ENCODE measurements at places on chromosomes 6 and 20.

DNA sequence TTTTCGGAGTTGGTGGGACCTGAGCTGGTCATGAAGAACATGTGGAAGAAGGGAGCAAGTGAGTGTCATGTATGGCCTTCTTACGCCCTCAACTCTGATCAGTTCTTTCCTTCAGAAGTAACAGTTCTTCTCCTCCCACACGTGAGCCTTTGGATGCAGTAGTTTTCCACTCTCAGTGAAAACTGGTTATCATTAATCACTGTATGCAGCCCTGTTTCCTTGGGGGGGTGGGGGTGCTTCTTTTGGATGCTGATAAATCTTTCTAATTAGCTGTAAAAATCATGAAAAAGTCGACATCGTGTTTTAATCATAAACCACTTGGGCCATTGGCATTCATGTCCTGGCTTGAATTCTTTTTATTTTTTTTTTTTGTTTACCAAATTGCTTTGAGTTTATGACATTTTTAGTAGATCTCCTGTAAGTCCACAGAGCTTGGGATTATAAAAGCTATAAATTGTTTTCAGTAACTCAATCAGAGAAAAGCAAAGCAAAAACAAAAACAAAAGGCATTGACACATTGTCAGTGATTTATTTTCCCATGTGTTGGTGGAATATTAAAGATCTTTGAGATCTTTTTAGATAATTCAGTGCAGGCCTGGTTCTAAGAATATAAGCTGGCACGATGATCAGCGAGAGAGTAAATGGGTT lies 84.8 kb downstream of the TRMT11 start:
- DNase-seq, result no peak

GRCh38 chr6:27672113-27672799 lies 199.4 kb upstream of the ZNF184 start:
- DNase-seq, result no peak

- DNase-seq, result no peak
These were observed 1.3 kb upstream of the BACH2 start for GRCh38 chr6:90297867-90298381.

DNA sequence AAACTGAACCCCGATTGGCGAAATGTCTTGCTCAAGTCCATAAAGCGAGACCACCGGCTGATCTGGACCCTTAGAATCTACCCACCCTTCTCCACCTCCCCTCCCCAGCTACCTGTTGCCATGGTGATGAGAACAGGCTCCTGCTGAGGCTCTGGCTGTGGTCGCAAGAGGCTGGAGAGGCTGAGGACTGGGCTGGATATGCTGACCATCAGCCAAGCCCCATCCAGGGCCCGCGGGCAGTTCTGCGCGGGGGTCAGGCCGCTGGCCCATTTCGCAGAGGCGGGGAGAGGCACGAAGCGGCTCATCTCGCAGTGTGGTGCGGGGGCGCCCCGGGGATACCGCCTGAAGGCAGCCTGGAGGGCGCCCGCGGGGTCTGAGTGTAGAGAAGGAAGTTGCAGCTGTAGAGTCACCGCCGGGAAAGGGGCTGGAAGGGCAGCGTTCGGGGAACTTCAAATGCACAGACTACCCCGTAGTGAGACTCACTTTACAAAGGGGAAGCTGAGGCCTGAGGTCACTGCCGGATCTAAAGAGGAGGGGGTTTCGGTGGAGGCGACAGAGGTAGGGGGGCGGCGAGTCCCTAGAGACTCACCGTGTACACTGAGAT lies 671 bp downstream of the TAPBP start:
- DNase-seq, result no peak

- no peak for DNase-seq
These were observed 107.9 kb downstream of the RPP40 start for GRCh38 chr6:4895971-4896370.

- no peak for DNase-seq
These were observed 101.1 kb upstream of the CLDN20 start for GRCh38 chr6:155162682-155163081.

DNA sequence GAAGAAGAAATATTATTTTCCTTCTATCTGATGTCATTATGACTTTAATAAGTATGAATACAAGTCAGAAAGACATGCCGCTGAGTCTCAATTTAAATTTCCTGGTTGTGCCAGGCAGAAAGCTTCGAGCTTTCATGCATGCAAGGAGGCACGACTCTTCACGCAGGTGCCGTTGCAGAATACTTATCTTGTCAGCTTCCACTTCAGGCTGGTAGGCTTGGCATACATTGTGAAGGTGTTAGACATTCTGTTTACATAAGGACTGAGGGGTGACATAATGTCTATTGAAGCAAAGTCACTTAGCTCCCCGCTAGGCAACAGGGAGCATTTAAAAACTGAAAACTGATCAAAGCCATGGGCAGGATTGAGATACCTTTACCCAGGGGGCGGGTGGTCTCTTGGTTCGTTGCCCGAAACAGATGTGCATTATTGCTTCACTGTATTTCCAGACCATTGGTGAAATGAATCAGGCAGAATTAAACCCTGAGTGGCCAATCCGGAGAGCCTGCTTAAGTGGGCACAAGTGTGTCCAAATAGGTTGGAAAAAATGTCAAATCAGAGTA lies 16.4 kb downstream of the BMP6 start:
- DNase-seq, result peak; percentile 58

DNA sequence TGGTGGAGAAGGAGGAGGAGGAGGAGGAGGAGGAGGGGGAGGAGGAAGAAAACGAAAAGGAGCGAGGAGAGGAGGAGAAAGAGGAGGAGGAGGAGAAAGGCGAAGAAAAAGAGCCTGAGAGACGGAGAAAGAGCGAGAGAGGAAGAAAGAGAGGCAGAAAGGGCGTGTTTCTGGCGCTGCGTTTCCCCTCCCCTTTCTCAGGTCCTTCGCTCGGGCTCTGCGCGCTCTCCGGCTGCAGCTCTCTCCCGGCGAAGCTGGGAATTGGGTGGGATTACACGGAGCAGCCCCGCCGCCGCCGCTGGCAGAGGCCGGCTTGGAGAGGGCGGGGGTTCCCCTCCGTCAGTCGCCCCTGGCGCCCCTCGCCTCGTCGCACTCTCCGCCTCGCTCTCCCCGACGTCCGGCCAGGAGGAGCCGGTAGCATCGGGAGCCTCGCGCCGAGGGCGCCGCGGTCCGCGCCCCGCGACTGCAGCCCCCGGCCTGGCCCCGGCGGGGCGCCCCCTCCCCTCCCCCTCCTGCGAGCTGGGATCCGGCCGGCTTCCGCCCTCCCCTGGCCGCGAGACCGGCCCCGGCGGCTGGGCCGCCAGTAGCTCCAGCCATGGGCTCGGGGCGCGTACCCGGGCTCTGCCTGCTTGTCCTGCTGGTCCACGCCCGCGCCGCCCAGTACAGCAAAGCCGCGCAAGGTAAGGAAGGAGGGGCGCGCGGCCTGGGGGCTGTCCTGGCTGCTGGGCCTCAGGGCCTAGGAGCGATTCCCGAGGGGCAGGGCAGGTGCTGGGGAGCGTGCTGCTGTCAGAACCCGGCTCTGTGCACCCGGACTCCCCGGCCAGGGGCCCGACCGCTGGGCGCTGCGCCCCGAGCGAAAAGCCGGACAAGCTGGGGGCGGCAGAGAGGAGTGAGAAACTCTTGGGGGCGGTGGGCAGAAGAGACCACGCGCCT lies at the start of gene SCUBE3:
TSS of gene SCUBE3 (plus strand) at position 133 of the 933 bp plus-strand sequence. CDS start at position 596, 463 bp downstream.
- DNase-seq, result no peak

DNA sequence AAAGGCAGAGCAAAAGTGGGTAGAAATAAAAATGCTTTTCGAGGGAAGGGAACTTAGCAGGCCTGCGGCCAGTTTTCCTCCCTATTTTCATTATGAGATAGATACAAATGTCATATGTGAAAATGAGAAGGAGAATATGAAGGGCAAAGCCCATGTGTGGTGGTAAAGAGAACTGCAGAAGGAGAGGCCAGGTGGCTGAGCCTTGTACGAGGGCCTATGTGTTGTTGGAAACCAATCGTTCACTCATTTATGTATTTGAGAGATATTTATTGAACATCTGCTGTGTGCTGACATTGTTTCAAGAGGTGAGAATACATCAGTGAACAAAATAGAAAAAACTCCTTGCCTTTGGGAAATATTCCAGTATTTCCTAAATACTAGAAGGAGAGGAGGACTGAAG lies 147.7 kb downstream of the SH3BGRL2 start:
- DNase-seq, result no peak

DNA sequence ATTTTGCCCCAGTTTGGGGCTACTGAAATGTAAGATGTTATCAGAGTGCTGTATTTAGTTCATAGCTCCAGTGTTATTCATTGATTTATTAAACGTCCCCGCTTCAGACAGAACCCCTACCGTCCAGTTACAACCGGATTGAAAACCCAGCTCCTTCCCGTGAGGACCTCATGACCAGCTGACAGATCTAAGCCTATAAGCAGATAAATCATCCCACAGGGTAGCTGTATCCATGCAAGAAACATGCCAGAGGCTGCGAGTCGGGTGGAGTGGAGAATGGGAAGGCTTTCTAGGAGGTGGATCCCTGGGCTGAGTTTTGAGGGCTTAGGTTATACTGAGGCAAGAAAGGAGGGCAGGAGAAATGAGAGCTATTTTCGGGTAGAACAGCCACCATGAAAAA lies 260.0 kb downstream of the ARID1B start:
- no peak for DNase-seq

DNA sequence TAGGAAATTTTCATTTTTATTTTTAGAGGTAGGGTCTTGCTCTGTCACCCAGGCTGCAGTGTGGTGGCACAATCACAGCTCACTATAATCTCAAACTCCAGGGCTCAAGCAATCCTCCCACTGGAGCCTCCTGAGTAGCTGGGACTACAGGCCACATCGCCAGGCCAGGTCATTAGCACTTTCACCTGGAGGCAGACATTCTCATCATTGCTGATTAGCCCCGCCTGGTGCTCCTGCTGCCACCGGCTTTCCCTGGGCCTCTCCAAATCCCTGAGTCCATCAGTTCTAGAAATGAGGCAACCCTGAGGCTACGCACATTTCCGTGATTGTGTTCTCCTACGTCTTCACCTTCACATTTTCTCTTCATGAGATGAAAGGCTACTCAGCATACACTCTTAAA lies 607.7 kb upstream of the NRSN1 start:
- DNase-seq, result no peak

- no peak for DNase-seq
These were observed 96.9 kb downstream of the TCP11 start for GRCh38 chr6:35044145-35044745.

GRCh38 chr20:5540091-5540490 lies 210.1 kb upstream of the SHLD1 start:
- no peak for DNase-seq

- DNase-seq, result no peak
These were observed 180.0 kb downstream of the TMEM242 start for GRCh38 chr6:157143171-157143889.

GRCh38 chr6:77231438-77232305 lies 231.6 kb downstream of the HTR1B start:
- DNase-seq, result no peak

GRCh38 chr6:21037453-21037852 lies 503.2 kb downstream of the CDKAL1 start:
- DNase-seq, result no peak

DNA sequence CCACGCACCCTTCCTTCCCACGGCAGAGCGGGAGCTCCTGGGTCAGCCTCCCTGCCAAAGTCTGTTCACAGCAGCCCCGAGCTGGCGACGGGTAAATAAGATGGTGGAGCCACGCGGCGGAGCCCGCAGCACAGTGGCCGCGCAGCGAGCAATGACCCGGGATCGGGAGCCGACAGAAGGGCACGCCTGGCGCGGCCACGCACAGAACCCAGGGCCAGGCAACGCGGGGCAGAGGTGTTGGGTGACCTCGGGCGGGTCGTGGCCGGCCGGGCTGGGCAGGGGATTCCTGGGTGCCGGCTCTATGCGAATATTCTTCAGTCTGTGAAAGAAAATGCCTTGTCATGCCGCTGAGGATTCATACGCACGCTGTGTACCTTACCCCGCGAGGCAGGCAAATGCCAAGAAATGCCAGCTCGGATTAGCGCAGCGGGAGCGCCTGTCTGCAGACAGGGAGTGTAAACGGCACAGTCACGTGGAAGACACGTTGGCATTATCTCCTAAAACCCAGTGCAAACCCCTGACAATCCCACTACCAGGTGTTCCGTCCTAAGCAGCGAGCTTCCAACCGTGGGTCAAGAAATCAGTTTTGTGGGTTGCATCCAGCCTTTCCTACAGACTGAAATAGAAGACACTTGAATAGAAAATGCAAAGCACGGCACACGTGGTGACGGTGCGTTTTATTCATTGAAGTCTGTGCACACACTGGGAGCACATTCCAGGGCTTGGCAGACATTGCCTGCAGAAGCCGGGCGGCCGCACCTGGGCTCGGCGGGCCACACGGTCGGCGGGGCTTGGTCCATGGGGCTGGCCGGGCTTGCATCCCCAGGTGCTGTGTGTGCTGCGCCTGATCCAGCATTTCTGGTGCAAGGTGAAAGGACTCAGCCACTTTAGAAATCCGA lies 18.3 kb downstream of the CHRNA4 start:
- DNase-seq, result no peak

- DNase-seq, result no peak
These were observed 18.3 kb upstream of the CITED2 start for GRCh38 chr6:139392794-139393193.
